ENCODE measurements at places on chromosomes 5 and 9. TPM values are rescaled to one million over a fixed set of nuclear protein-coding genes. Genes with fewer than 3 reads are reported as not detected.

GRCh38 chr5:104266161-104266560 lies 703.6 kb upstream of the NUDT12 start:
- DNase-seq = no peak

DNA sequence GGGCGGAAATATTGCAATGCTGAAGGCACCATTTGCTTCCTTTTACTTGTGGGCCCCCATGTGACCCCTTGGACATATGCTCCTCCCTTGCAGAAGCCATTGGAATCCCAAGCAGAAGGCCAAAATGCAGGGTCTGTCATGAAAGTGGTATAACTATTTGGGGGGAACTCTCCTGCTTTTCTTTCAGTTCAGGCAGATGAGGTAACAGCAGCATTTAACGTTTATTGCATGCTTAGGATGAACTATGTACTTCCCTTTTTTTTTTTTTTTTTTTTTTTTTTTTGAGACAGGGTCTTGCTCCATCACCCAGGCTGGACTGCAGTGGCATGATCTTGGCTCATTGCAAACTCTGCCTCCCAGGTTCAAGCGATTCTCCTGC lies 7.8 kb downstream of the FOXI1 start:
- DNase-seq = no peak

- no peak for DNase-seq
Observed at GRCh38 chr9:95940265-95940664, 64.8 kb downstream of the ERCC6L2 start.

GRCh38 chr5:64210866-64211265 lies 45.2 kb downstream of the RNF180 start:
- DNase-seq = peak; percentile 21

- peak; percentile 25 for DNase-seq
Observed at GRCh38 chr5:133322743-133323142, 270.9 kb downstream of the HSPA4 start.

DNA sequence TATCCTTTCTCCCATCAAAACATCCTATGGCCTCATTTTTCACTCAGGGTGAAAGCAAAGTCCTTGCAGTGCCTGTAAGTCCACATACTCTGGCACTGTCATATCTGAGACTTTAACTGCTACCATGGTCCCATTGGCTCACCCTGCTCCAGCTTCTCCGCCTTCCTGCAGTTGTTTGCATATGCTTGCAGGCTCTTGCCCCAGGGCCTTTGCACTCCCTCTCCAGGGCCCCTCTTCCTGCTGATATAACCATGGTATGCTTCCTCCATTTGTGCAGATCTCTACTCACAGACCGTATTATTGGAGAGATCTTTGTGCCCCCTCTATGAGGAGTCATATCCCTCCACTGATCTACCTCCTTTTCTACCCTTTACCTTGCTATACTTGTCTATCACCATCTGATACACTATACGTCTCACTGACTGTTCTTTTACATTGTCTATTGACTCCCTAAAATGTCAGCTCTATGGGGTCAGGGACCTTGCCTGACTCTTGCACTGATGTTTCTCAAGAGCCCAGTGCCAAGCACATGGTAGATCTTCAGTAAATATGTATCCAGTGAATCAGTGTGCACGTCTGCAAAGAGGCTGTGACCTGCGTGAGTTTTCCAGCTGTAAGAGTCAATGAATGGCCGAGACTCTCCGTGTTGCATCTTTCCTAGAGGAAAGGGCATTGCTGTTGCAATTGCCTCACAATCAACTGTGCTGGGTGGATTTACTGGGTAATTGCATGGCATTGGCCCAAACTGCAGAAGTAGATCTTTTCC lies 81.7 kb upstream of the CPEB4 start:
- no peak for DNase-seq

- no peak for DNase-seq
Observed at GRCh38 chr9:13411791-13412190, 132.3 kb upstream of the MPDZ start.

GRCh38 chr5:59506285-59506877 lies 387.1 kb downstream of the PDE4D start:
- peak; percentile 53 for DNase-seq

GRCh38 chr9:103900466-103900865 lies 193.6 kb upstream of the SMC2 start:
- peak; percentile 54 for DNase-seq

- no peak for DNase-seq
Observed at GRCh38 chr5:157459715-157460599, at the start of gene NIPAL4. NIPAL4 (plus strand) TSS chr5:157460213; CDS start chr5:157460321, 108 bp downstream.

DNA sequence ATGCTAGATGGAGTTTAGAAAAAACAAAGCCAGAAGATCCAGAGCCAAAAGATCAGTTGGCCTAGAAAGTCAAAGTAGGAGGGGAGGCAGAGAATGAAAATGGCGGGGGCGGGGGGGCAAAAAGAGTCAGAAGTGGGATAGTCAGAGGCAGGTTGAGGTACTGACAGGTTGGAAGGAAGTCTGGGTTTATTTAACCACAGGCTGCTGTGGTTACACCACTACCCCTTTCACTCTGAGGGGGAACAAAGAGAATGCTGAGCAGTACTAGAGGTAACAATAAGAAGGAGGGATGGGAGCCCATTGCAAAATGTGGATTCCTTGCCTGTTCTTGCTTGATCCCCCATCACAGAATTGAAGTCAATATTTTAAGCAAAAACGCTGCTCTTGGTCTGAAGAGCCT lies 111.8 kb downstream of the CAVIN4 start:
- no peak for DNase-seq

DNA sequence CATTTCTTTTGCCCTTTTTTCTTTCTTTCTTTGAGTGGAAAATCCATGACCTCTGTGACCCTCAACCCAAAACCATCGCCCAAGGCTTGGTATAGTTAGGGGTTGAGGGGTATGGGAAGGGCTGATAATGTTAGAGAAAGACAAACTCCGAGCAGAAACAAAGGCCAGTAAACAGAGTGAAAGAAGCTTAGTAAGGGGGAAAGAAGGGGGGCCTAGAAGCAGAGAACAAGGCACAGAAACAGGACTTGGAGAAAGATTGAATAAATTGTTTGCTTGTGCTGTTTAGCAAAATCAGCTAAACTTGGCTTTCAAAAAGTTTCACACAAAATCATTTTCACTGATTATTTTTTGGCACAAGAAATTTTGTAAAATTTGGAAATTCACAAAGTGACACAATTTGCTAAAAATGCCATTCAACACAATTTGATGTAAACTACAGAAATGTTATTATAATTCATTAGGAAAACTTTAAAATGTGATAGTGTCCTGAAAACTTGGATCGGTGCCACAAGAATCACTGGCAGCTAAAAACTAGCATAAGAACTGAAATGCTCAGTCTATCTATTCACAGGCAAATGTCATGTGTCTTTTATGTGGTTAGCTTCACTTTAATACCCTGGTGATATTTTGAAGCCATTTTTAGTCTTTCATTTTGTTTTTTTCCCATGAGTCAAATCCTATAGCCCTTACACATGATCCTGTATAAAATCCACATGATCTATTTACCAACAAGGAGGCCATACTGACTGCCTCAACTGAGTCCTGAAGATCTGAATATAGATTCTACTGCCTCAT lies 276.4 kb downstream of the NR2F1-AS1 start:
- DNase-seq = no peak

GRCh38 chr9:79559495-79560181 lies 12.1 kb upstream of the TLE4 start:
- DNase-seq = no peak

- DNase-seq = no peak
Observed at GRCh38 chr9:70060883-70061507, 17.3 kb downstream of the MAMDC2 start.

DNA sequence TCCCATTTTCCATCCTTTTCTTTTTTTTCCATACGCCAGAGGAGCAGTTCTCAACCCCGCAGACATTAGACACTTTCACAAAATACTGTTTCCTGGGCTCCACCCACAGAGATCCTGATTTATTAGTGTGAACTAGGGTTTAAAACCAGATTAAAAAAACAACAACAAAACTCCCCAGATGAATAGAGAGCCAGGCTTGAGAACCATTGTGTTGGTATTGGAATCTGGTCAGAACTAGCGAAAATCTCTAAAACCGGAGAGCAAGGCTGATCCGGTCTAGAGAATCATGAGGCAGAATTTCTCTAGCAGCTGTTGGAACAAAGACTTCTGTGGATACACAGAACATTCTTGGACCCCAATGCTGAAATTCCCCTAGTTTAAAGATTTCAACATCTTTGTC lies 173.0 kb downstream of the PCSK1 start:
- no peak for DNase-seq

DNA sequence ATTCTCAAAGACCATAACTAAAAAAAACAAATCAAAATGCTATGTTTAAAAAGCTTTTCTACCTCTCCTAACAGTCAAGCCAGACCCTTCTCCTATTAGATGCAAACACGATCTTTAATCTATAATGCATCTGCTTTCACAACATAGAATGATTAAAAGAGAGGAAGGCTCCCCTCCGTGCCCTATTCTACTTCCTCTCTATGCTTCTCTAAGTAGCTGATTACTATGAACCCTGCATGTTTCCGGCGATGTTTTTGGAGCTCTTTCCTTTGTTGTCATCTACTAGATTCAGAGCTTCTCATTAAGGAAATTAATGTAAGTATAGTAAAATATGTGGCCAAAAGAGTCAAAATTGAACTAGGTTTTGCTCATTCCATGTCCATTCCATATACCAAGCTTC lies 29.2 kb upstream of the CEP120 start:
- DNase-seq = no peak

GRCh38 chr5:16744164-16744880 lies 127.5 kb upstream of the RETREG1 start:
- DNase-seq = no peak

- no peak for DNase-seq
Observed at GRCh38 chr5:122517091-122517490, 205.1 kb downstream of the SNCAIP start.

DNA sequence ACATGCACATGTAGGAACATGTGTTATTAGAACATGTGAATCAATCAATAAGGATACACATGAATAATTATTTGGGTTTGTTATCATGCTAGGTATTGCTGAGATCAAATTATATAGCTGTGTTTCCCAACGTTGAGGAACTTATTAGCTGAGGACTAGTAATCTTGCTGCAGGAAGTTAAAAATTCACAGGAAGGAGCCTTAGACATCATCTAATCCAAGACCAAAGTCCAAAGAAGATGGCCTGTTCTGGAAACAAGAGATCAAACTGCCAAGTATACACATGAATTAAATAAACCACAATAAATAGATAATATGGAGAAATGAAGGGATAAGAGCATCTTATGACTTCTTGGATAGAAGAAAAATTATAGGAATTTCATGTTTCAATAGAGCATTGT lies 19.9 kb downstream of the POU5F2 start:
- DNase-seq = no peak

The ANKRD18B gene
- 6.6 TPM for total RNA-seq

The RFESD gene
- 0.62 TPM for total RNA-seq

The GFI1B gene
- total RNA-seq = 0.51 TPM

The FOXD4L6 gene
- not detected for total RNA-seq

The KIF4B gene
- 0.10 TPM for total RNA-seq

The CDH18 gene
- total RNA-seq = 0.62 TPM
